H7 (cell line): ENCODE measurements at places on chromosomes 1 and 21. TPM values are rescaled to one million over a fixed set of nuclear protein-coding genes. Genes with fewer than 3 reads are reported as not detected.

Gene DNAJC16
- total RNA-seq = 14.7 and 15.7 TPM in 2 replicates

Gene KRTAP19-1
- not detected in 2 replicates for total RNA-seq

Gene ZFP69B
- total RNA-seq = 4.0 and 7.2 TPM in 2 replicates

Gene CLCA4
- not detected in 2 replicates for total RNA-seq

Gene RNF223
- total RNA-seq = not detected in 2 replicates

Gene TMEM269
- 1.00 and 1.1 TPM in 2 replicates for total RNA-seq

Gene VSIG8
- not detected in 2 replicates for total RNA-seq

DNA sequence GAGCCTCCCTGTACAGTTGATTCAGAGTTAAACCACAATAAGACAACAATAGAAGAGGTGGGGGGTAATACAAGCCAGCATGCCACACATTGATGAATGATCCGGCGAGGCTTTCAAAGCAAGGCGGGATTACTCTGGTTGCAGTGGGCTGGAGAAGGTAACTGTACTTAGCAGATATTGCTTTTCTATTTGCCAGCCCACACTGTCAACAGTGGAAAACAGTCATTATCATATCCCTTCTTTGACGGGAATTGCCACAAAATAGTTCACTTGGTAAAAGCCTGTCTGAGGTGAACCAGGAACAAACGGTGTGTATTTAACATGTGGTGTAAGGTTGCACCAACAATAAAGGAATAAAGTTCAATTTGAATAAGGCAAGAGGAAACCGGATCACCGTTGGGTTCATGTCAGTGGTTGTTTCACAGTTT, 5.8 kb upstream of the KCNJ15 start:
- DNase-seq = no peak

DNA sequence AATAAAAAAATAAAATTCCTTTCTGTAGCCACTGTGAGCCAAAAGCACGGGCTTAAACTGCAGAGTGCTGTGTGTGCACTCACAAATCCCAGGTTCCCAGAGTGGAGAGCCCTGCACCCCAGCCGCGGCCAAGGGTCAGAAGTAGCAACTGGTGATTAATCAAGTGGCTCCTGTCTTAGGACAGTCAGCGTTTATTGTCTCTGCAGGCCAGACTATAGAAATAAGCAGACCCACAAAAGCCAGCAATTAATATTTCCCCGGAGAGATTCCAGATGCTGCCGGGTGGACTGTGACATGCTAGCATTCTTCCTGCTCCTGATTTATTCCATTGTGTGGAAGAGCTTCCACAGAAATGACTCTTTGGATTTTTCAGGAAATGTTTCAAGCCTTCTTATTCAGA, 412.2 kb downstream of the KIF26B start:
- no peak for DNase-seq

GRCh38 chr1:93680420-93681100, 1.1 kb downstream of the BCAR3 start:
- peak; percentile 92 for DNase-seq
